ENCODE measurements at places on chromosomes 3 and 15.

DNA sequence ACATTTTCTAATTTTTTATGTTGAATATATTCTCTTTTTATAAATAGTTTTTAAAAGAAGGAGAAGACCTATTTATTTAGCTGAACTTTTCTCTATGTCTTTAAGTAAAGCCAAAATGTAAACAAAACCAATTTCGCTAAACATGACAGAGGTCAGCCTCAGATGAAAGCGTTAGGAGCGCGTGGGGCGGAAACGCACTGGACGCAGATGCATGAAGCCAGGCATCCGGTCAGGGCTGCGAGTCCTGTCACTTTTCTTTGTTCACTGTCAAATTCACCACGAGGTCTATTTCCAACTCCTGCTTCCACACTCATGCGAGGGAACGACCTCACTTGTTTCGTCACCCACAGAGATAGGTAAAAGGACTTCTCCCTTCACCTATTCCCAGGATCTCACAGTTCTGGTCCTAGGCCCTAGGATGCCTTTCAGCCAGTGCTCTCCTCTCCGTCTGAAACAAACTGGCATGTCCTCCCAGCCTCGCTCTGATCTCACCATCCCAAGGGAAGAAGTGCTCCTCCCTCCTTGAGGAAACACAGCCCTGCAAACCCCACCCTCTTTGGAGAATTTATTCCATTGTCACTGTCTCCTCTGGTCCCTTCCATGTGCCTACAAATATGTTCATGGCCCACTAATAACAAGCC is 57.9 kb downstream of the ITGB5 start:
- no peak for DNase-seq

DNA sequence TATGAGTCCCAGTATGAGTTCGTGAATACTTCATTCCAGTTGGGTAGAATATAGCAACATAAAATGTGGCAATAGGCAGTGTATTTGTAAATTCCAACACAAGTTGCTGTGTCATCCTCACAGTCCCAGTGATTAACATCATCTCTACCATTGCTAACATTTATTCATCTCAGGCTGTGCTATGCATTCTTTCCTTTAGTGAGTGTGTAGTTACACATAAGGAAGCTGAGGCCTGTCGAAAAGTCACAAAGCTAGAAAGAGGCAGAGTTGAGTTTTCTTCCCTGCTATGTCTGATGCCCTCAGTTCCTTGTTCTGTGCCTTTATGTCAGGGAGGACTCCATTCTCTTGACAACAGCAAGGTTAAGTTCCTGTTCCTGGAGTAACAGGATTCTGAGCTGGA is 96.4 kb downstream of the FNDC3B start:
- DNase-seq, result peak; percentile 57

DNA sequence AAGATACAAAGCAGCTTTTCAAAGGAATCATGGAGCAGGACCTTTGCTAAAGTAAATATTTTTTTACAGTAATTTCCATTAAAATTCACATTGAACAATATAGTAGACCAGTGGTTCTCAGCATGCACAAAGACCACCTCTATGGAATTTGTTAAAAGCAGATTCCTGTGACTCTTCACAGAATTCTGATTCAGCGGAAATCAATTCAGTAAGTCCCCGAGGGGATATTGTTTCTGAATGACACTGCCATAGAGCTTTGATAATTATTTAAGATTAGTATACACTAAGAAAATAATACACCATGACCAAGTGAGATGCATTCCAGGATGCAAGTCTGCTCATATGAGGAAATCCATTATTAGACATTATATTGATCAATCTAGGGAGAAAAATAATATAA is 161.9 kb upstream of the TNIK start:
- DNase-seq, result no peak

- no peak for DNase-seq
Observed at GRCh38 chr3:4987538-4988296, 8.5 kb downstream of the BHLHE40 start.

- peak; percentile 71 for DNase-seq
Observed at GRCh38 chr3:147589016-147589415, 179.9 kb downstream of the ZIC1 start.

GRCh38 chr3:170780955-170781354 is 89.0 kb downstream of the RPL22L1 start:
- no peak for DNase-seq

- peak; percentile 16 for DNase-seq
Observed at GRCh38 chr3:72657666-72658065, 190.6 kb downstream of the SHQ1 start.

- no peak for DNase-seq
Observed at GRCh38 chr15:69892351-69892750, 205.4 kb downstream of the TLE3 start.

DNA sequence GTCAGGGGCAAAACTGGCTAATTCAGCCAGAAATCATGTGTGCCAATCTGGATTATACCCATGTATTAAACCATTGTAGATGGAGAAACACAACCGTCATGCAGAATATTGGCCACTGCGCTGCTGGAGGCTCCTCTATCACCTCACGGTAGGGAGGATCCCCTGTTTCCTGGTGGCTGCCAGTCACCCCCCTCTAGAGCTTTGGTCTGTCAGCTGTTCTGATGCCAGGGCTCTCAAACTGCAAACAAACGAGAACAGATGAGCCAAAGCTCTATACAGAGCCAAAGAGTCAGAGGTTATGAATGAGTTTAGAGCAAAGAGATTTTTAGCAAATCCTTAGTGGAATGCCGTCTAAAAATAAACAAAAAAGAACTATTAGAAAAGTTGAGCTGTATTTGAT is 62.5 kb downstream of the IL20RB start:
- no peak for DNase-seq
